ENCODE measurements at places on chromosomes 1 and 21.

DNA sequence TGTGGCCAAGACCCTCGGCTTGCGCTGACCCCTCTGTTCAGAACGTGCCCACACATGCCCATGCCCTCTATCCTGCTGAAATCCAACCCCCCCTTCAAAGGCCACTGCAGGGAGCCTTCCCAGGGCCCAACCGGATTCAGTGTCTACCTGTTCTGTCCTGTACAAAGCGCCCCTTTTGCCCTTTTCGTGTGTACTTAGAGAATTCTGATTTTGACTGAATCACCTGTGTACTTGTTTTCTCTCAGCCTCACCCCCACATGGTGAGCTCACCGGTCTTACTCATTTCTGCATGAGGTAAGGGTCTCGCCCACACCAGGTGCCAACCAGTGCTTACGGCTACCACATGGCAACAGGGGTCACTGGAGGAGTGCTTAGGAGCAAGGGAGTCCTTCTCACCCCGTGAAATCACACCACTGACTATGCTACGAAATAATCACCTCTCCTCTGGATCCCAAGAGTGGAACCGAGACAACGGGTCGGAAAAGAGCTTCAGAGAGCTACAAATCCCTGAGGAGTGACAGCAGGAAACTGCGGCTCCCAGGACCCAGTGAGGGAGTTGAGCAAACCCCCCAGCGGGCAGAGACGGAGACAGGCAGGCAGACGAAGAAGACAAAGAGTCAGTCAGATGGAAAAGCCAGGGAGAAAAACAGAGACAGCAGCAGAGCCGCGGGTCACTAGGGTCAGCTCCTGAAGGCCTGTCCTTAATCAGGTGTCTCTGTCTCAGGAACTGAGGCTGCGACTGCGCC is 2.1 kb upstream of the S100A2 start:
- peak; percentile 98 for DNase-seq

GRCh38 chr1:51679435-51679834 is 62.5 kb downstream of the OSBPL9 start:
- DNase-seq = peak; percentile 60

- no peak for DNase-seq
These were observed 102.6 kb downstream of the GLUL start for GRCh38 chr1:182288749-182289604.

DNA sequence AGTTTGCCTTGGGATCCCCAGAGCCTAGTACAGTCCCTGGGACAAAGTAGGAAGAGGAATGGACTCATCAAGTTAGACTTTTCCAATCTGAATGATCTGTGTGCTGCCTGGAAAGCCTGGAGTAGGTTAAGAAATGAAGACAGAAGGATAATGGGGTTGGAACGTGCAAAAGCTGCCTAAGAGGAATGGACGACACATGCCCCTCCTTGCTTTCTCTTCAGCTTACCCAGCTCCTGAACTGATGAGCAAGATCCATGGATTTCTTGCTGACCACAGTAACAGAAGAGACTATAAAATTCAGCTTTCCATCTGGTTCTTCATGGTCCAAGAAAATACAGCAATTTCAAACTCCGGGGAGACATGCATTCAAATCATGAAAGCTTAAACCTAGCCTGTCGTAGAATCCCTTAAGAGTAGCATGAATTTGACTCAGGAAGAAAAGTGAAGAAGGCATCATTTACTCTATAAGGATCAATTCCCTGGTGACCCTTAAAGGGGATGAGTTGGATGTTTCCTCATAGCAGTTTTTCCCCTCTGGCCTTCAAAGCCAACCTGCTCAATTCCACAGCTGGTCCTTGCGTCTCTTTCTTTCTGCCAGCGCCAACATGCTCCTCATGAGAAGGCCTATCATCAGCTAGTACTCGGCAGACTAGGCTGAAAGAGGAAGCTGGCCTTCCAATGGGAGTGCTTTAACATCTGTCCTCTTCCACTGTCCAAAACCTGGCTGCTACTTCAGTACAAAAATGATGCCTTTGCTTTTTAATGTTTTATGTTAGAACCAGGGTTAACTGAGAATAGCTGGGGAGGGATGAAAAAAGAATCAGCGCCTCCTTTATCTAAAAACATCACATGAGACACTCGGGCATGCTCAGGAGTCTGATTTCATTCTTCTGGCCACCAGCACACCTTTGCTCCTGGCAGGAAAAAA is 5.7 kb upstream of the PEF1 start:
- DNase-seq = no peak

GRCh38 chr1:27755865-27756264 is 17.2 kb upstream of the STX12 start:
- no peak for DNase-seq

DNA sequence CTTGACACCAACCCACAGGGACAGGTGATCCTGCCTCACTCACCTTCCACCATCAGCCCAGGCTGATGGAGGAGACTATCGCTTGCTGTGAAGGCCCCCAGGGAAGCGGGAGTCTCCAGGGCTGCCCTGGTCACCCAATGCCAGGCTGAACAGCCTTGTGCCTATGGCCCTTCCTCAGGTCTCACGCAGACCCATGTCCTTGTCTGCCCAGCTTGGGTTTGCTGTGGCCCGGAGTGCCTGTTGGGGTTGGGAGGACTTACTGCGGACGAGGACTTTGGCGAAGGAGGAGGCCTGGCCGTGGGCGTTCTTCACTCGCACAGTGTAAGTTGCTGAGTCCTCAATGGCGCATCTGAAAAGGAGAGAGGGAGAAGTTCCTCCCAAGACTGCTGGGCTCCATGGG is 14.3 kb downstream of the MYOM3 start:
- DNase-seq = no peak

GRCh38 chr1:207139616-207140015 is 35.6 kb downstream of the C4BPA start:
- DNase-seq = no peak

DNA sequence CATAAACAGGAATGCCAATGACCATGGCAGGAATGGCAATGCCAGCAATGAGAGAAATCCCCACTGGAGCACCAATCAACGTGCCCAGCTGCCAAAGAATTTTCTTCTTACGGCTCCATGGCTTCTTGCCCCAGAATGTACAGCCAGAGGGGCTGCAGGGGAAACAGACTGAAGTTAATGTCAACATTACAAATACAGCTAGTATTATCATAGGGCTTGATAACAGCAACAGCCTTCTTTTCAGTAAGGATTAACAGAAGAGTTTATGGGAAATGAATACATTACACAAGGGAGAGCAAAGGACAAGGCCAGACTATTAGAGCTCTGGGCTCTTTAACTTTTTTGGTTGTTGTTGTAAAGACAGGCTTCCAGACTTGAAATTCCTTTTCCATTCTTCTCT is 18.2 kb downstream of the RNF19B start:
- DNase-seq = no peak

Data from PC-3 (cell line).